ENCODE measurements at places on chromosomes 7 and 10.

GRCh38 chr7:29891766-29892165, 85.5 kb downstream of the WIPF3 start:
- no peak for DNase-seq

- DNase-seq, result no peak
Measured at GRCh38 chr7:101865031-101865430, 47.6 kb downstream of the CUX1 start.

DNA sequence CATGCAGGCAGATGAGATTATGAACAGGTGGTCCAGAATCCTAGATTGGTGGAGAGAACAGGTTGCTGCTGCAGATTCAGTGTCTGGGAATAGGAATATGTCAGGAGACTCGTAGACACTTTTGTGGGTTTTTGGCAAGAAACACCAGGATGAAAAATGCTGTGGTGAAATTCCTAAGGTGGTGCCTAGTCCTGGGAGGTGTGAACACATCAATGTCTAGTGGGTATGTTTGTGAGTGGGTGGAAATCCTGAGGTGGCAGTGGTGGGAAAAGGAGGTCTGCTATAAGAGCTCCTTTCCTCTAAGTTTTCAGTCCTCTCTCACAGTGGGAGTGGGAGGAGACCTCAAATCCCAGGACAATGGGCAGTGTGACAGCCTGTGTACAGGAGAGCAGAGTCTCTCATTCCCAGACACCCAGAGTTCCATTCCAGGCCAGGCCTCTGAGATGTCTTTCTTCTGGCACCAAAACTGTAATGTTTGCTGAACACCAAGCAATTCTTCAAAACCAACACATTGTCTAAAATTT, 5.1 kb downstream of the ERV3-1 start:
- DNase-seq, result no peak

GRCh38 chr7:40009301-40009700, 59.2 kb downstream of the CDK13 start:
- DNase-seq, result no peak

GRCh38 chr10:6067457-6067856, 5.3 kb upstream of the IL2RA start:
- DNase-seq, result no peak

- DNase-seq, result peak; percentile 41
Measured at GRCh38 chr10:79070606-79071395, 2.0 kb downstream of the ZMIZ1 start.

DNA sequence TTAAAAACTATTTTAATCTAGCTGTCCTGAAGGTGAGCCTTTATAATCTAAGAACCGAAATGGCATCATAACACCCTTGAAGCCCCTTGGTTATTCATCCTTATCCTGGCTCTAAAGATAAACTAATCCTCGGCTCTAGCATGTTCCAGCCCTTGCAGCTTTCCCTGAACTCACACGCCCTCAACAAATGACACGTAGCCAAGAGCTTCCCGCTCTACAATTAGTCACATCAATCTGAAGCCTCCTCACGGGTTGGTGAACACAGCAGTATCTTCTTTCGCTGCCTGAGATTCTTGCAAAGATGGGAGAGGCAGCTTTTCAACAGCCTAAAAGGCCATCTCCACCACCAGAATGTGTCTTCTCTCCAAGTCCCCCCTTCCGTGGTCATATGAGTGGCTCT, 4.1 kb downstream of the FRMD4A start:
- DNase-seq, result no peak

- no peak for DNase-seq
Measured at GRCh38 chr10:132701846-132702190, 84.1 kb downstream of the NKX6-2 start.

DNA sequence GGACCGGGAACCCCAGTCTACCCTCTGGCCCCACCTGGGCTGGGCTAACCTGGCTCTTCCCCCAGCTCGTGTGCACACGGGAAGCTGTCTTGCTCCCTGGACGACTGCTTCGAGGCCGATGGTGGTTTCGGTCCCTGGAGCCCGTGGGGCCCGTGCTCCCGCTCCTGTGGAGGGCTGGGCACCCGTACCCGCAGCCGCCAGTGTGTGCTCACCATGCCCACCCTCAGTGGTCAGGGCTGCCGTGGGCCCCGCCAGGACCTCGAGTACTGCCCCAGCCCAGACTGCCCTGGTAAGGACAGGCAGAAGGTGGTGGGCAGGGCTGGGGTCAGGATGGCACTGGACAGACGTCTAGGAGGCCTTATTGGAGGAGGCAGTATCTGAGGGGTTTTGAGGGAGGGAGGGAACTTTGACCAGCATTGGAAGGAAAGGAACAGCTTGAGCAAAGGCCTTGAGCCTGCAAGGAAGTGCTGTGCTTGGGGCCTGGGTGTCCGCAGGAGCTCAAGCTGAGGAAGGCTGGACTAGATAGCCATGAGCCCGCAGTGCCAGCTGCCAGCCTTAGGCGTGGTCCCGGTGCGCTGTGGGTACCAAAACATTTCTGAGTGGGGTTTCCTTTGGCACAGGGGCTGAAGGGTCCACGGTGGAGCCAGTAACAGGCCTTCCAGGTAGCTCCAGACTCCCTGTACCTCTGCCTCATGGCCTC, 20.2 kb upstream of the ZNF862 start:
- DNase-seq, result no peak

DNA sequence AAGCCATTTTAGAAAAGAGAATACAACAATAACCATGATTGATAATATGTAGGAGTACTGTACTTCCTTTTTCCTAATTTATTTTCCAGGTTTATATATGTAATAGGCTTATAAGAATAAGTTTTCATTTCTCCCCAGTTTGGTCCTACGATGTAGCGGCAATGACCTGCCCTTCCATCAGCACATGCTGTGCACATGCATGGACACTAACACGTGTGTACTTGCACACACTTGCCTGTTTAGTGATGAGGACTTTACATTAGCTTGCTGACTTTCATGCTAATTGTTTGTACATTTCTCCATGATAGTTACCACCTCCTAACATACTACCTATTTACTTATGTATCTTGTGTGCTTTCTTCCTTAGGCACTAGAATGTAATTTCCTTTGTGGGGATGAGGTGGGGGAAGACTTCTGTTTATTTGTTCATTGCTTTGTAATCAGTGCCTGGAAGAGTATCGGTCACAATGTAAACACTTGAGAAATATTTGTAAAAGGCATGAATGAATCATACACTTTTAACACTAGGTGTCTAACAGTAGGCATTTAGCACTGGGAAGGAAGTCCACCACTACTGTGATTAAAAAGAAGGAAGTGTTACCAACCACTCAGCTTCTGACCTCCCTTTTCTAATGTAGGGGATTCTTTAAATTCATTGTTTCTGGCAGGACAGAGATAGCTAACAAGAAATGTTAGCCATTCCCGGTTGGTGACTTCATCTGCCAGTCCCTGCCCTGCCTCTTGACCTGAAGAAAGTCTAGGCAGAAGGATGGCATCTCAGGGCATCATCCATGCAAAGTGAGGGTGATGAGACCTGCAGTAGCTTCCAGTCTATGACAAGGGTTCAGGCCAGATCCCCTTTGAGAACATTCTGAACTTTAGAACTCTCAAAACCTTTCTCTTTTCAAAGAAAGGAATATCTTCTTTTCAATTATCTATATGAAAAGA, 120.2 kb upstream of the RAB18 start:
- DNase-seq, result no peak

GRCh38 chr10:127942811-127943210, 35.9 kb downstream of the PTPRE start:
- no peak for DNase-seq

Data from NCI-H1105 treated with DMSO at 0.1 percent for 48 hours (cell line).